RKO (cell line): ENCODE measurements at places on chromosomes 2 and 18.

DNA sequence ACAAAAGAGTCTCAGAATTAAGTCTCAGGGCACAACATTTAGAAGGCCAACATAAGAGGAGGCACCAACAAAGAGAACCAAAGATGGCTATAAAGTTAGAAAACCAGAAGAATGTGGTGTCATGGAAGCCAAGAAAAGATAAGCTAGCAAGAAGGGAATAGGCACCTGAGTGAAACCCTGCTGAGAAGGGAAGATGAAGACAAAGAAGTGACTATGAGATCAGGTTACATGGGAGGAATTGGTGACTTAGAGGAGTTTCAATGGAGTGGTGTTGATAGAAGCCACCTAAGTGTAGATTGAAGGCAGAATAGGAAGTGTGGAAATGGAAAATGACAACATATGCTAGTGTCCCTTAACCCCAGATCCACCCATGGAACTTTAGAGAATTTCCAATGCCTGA is 327.6 kb upstream of the KCNJ3 start:
- no peak for DNase-seq

GRCh38 chr18:58177896-58178470 is 134.0 kb downstream of the NEDD4L start:
- no peak for DNase-seq

GRCh38 chr2:113910967-113911678 is 21.2 kb downstream of the ACTR3 start:
- no peak for DNase-seq

GRCh38 chr2:68253219-68254068 is 1.1 kb upstream of the PPP3R1 start:
- DNase-seq = peak; percentile 49

- no peak for DNase-seq
Observed at GRCh38 chr2:217870528-217871011, 132.2 kb downstream of the TNS1 start.
